AG04449 (cell line): ENCODE measurements at places on chromosomes 3 and 15.

- DNase-seq: no peak
Observed at GRCh38 chr3:144815655-144816054, 844.0 kb downstream of the DIPK2A start.

- no peak for DNase-seq
Observed at GRCh38 chr3:183279371-183279770, 26.3 kb downstream of the B3GNT5 start.

DNA sequence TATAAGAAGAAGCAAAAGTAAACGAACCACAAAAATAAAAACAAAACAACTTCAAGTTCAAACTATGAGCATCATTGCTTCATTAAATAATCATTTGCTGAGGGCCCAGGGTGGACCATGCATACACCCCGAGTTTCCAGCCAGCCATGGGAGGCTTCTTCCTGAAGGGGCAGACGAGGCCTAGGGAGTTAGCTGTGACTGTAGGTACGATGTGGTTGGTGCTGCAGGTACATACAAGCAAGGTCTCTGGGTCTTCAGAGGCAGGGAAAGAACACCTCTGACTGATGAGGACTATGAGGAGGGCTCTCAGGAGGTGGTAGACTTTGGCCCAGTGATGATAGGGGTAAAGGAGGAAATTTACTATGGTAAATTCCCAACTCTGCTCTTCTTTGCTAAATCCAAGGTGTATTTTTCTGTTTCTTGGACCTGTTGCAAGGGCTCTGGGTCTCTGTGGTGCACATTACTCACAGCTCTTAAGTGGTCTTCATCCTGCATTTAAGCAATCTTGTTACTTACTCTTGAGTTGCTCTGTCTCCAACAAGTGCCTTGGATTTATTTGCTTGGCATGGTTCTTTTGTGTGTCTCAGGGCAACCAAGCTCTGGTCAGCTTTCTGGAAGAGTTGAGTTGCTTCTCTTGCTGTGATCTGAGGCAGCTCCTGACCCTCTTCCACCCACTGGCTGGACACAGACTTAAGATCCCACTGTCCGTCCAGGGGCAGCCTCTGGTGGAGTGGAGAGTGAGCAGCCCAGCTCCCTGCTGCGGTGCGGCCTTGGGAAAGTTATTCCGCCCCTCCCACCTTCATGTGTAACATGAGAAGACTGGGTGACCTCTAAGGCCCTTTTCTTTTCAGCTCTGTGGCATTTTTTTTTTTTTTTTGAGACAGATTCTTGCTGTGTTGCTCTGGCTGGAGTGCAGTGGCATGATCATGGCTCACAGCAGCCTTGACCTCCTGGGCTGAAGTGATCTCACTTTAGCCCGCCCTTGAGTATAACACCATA is 56.1 kb upstream of the KIF23 start:
- DNase-seq: no peak

DNA sequence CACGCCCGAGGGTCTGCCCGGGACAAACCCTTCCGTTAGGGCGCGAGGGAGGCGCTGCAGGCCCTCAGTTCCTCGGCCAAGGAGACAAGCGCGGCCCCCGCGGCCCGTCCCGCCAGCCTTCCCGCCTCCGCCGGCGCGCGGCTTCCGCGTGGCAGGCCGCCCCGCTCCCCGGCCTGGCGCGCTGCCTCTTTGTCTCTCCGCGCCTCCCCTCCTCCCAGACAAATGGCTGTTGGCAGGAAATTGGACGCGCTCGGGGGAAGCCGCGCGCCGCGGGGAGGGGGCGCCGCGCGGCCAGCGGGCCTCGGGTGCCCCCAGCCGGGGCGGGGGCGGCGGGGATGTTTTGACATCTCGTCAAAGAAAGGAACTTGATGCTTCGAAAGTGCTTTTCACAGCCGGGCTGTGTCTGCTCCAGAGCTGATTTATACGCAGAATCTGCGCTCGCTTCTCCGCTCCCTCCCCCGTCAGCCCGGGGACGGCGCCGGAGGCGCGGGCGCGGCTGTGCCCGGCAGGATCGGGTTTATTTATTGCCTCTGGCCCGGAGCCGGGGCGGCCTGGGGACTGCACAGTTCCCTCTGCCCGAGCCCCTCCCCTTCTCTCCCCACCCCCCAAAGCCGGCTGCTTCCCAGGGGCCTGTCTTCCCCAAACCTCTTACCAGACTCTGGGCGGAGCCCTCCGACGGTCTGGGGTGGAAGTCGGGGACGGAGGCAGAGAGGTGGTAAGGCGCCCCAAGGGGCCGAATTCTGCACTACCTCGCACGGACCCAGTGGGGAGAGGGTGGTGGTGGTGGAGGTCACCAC is 20.7 kb downstream of the SHF start:
- DNase-seq: peak; percentile 34

DNA sequence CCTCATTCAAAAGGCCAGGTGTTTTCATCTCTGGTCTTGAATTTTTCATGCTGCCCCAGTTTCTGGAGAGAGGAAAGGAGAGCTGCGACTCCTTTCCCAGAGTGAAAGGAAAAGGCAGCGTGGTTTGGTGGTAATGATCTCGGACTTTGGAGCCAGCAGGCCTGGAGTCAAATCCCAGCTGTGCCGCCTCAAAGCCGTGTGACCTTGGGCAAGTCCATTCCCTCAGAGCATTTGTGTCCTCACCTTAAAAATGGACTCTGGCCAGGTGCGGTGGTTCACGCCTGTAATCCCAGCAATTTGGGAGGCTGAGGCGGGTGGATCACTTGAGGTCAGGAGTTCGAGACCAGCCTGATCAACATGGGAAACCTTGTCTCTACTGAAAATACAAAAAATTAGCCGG is 4.7 kb upstream of the CCDC33 start:
- DNase-seq: no peak

DNA sequence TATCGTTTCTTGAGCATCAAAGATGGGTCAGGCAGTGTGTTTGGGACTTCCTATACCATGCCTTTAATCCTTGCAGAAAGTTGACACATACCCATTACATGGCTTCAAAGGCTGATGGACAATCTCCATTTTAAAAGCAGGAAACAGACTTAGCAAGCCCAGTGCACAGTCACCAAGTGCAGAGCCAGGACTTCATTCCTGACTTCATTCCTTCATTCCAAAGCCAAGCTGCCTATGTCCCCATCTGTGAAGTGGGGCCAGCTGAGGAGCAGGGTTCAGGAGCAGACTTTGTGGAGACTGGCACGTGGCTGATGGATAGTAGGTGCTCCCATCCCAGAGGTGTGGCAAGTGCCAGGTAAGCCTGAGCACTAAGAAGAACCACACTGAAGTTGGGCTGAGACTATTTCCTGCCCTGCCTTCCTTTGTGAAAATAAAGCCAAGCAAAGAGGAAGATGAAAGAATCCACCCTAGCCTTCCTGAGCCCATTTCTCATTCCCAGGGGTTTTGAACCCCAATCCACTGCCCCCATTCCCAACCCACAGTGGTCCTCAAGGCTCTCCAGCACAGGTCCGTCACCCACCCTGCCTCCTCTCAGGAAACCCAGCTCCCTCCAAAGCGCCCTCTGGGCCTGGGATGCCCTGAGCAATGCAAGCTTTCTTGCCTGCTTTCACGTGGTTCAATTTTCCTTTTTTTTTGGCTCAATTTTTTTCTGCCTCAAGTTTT is 1.8 kb downstream of the CX3CR1 start:
- no peak for DNase-seq

DNA sequence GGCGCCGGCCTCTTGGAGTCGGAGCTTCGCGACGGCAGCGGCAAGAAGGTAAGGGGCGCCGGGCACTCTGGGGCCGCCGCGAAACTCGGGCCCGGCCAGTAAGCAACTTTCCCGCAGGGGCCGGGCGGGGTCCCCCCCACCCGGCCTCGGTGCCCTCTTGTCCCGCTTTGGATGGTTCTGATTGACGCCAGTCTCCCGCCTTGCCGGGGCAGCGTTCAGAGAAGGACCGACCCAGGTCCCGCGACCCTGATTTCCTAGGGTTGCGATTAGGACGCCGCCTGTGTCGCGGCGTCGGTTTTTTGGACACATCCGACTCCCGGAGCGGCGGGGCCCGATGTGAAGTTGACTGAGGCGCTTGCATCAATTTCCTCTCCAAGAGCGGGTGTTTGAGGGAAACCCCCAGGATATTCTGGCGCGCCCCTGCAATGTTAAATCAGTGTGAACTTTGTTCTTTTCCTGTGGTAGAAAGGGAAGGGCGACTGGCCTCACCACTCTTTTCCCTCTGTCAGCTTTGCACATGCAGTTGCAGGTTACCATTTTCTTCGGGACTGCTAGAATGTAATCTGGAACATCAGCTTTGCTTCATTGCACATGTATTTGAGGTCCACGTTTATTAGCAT is 755 bp downstream of the PDE8A start:
- no peak for DNase-seq

DNA sequence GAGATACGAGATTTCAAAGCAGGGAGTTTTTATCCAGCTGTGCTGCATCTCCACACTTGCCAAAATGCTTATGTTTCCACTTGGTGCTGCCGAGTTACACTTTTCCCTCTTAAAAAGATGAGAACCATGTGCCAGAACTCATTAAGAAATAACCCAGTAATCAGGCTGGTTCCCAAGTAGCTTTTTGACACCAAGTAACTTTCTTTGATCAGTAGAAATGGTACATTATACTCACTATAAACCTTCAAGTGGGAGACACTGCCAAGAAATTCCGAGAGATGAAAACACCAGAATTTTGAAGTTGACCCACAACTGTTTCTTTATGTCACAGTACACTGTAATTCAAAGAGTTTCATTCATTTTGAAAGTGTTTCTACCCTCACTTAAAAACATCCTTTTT is 164.6 kb upstream of the CCDC54 start:
- no peak for DNase-seq

- no peak for DNase-seq
Observed at GRCh38 chr3:4888913-4889846, 90.1 kb upstream of the BHLHE40 start.

- DNase-seq: no peak
Observed at GRCh38 chr15:90619468-90619867, 89.7 kb downstream of the CRTC3 start.

GRCh38 chr15:28885630-28886430 is at the start of gene APBA2:
Gene APBA2 (plus strand): TSS chr15:28885974. CDS start chr15:29053885, 167,911 bp downstream.
- DNase-seq: no peak
